GM13977 (cell line): ENCODE measurements at places on chromosomes 11 and 22.

DNA sequence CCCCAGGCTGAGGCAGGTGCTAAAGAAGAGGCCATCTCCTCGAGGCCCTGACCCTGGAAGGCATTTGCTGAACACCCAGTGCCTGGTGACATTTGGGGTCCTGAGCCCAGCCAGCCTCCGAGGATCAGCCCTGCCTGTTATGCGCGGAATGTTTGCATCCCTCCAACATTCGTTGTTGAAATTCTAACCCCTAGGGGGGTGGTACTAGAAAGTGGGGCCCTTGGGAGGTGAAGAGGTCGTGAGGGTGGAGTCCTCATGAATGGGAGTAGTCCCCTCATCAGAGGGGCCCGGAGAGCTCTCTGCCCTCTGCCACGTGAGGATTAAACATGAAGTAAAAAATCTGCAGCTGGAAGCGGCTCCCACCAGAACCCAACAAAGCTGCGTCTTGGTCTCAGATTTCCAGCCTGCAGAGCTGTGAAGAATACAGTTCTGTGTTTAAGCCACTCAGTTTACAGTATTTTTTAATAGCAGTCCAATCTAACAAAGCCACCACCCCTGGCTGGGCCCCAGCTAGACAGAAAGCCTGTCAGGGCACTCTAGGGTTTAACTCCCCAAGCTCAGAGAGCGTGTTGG, 35.3 kb upstream of the SEPTIN5 start:
- DNase-seq, result no peak

GRCh38 chr22:50705219-50705691, 32.6 kb downstream of the SHANK3 start:
- DNase-seq, result no peak

DNA sequence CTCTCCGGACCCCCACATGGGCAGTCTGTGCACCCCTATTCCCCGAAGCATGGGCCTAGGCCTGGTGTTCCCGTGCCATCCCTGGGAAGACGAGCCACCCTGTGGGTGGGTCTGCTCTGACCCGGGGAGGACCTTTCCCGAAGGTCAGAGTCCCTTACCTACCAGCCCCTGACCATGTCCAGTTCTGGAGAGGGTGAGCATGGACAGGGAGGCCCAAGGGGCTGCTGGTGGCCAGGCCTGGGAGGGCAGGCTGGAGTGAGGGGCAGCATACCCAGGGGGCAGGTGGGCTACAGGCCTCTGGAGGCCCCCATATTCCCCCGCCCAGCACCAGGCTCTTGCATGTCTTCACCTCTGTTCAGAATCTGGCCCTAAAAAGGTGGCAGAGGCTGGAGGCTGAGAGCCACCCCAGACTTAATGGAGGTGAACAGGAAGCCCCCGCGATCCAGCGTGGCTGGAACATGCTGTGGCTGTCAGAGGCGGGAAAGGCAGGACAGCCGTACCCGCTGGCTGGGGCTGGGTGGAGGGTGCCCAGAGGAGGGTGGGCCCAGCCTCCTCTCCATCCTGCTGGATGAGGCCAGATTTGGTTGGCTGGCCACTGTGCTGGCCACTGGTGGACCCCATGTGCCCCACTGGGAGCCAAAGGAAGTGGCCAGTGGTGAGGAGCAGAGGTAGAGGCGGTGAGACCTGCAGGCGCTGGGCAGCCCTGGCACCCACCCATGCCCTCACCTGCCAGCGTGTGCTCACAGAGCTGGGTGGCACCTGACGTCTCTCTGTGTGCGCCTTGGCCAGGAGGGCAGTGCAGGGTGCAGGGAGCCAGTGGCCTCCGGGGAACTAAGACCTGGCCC, 11.2 kb upstream of the SYT8 start:
- DNase-seq, result no peak

DNA sequence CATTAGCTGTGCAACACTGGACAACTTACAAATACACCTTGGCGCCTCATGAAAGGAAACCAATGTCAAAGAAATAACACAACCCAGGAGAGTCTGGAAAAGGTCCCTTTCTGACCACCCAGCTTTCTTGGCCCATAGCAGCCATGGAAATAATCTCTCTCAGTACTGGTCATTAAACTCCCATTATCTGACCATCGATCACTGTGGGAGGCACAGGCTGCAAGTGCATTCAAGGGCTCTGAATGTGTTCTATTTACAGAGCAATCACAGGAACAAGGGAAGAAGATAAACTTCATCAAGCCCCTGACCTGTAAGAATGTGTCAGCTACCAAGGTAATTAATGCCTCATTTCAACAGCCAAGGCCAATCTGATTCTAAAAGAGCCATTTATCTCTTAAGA, 40.1 kb downstream of the CTSC start:
- no peak for DNase-seq

DNA sequence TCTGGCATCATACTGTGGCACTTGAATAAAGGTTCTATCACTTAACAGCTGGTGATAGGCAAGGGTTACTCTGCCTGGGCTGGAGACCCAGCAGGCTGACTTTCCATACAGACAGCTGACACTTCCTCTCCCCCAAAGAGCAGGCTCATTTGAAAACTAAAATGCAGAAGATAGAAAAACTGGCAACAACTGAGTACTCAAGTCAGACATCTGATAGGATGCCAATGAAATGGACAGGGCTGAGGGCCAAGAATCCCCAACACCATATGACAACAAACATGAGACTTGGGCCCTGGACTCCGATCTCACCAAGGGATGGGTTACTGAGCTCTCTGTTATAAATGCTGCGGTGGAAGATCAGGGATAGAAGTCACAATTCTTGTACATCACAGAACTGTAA, 237.2 kb downstream of the LRRC4C start:
- DNase-seq, result no peak

- DNase-seq, result no peak
These were observed 72.6 kb downstream of the ENTHD1 start for GRCh38 chr22:39821008-39821407.

- DNase-seq, result no peak
These were observed 29.2 kb downstream of the RNF169 start for GRCh38 chr11:74777877-74778276.

DNA sequence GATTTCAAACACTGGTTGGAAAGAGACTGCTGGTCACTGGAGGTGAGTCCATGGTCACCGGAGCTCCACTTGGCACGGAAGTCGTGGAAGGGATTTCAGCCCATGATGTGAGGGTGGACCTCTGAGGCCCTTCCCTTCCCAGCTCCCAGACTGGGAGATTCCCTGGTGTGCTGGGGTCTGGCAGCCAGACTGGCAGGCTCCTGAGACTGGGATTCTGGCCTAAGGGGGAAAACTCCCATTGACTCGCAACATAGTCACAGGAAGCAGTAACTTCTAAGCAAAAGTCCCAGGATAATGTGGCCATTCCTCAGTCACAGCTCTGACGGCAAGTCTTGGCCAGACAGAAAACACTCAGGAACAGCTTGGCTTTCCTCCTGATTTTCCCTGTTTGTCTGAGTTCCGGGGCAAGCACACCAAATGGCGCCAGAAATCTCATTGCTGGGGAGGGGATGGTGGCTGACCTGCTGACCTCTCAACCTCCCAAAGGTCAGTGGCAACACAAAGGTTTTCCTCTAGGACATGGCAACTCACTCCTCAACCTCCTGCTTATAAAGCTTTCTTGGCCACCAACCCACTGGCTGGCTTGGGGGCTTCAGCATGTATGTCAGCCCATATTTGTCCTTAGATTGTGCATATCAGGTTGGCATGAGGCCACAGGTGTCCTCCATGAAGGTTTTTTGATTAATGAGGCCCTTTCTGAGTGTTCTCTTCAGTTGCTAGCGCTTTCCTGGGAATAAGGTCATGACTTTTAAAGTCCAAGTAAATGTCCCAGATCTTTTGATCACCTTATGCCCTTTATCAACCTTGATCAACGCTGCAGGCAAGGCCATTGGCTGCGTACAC, 99.5 kb downstream of the CCDC81 start:
- no peak for DNase-seq

- DNase-seq, result peak; percentile 83
These were observed 5.3 kb upstream of the LRRN4CL start for GRCh38 chr11:62694455-62695167.
